ENCODE measurements at places on chromosomes 1 and 21.
A peak's percentile ranks its signal among the peaks of the same experiment; 100 is the strongest.

DNA sequence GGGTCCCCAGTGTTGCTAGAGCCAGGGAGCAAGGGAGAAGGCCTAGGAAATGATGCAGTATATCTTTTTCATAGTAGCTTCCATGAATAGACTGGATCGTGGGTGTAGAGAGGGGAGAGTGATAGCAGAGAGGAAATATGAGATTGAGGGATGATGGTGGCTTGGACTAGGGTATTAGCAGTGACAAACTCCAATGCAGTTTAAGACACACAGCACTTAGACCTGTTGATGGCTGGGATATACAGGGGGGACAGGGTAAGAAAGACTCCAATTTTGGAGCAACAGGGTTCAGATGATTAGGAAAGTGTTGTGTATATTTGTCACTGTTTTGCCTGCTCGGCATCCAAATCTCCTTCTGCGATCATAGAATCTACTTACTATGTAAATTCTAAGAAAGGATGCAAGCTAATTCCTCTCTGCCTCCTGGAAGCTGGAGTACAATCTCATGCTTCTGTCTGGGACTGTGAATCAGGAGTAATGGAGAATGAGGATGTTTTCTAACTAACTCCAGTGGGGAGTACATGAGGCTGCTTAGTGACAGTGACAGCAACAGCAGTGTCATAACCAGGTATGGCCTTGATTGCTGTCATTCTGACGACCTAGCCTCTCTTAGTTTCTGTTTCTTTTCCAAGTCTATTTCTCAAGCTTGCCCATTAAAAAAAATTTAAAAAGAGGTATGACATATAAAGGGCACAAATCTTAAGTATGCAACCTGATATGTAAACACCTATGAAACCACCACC, 47.5 kb downstream of the SYDE2 start:
- DNase-seq, result no peak

DNA sequence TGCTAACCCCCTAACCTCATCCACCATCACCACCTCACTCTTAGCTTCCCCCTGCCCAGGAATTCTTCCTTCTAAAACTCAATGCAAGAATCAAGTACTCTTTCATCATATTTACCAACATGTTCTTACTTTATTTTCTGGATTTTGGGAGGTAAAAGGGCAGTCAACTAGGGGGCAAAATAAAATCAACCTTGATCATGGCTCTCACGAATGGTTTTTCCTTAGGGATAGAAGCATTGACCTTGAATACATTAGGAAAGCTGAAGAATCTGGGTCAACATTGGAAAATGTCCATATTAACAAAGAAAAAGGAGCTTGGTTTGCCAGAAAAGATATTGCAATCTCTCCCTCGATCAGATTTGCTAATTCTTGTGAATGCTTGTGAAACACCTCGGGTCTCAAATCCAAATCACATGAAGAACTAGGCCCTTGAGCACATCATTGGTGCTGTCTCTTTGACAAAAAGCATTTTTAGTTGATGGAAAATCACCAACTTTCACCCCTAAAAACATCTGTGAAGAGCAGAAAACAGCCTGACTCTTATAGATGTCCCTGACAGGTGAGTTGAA, 58.9 kb downstream of the ZC3H11B start:
- DNase-seq, result no peak

- DNase-seq, result no peak
Observed at GRCh38 chr21:31914472-31914871, 41.7 kb downstream of the HUNK start.

DNA sequence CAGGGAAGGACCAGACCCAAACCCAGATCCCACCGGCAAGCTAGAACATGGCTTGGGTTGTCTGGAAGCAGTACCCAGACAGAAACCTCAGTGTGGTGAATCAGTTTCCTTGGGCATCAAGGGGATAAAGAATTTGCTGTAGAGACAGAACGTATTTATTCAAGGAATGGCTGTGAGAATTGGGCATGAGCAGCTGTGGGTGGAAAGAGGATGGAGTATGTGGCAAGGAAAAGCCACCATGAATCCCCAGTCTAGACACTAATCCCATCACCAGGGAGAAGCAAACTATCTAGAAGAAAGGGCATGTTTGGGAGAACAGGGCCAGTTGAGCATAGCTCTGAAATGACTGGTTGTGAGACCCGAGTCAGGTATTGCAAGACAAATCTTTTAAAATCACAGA, 109.2 kb downstream of the TOMM20 start:
- peak; percentile 16 for DNase-seq

DNA sequence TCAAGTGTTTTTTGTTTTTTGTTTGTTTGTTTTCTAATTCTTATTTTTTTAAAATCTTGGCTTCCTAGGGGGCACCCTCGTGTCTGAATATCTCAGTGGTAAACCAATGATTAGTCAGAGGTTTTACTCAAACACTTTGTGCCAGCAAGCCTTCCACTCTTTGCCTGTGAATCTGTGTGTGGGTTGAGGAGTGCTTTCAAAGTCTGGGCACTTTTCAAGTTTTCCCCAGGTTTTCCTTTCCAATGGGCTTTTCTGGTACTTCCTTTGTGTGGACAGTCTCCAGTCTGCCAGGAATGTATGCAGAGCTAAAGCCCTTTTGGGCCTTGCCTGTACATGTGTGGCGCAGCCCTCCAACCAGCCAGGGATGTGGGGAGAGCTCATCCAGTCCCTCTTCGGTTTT, 9.7 kb upstream of the PPIE start:
- DNase-seq, result no peak

DNA sequence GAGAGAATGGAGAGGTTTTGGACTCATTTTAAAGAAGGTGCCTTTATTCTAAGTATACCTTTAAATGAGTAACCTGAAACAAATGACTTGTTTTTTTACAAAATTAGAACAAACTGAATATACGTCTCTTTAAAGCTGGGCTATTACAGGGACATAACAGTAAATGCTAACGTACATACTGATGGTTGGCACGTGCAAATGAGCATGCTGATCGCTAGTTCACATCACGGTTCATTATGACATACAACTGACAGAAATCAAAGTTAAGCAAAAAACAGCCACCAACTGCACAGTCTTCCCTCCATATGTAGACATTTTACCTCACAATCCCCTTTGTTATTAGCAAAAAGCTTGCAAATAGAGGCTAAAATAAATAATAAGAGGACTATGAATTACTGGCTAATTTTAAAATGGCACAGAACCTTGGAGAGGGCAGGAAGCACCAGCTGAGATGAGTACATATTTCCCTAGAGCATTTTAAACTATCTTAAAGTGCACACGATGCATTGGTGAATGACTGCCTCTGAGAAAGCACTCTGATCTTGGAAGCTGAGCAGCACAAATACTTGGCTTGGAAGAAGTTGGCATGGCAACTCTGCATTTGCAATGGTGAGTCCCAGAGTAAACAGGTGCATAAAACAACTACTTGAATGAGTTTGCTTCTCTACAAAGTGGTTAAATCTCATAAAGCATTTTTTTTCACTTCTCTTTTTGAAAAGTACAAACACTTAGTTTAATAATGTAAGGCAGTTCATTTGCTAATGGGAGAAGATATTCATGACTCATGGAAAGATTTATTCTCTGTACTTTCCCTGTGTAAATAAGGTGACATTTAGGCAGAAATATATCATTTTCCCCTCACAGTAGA, 204.7 kb downstream of the LHX8 start:
- DNase-seq, result no peak

DNA sequence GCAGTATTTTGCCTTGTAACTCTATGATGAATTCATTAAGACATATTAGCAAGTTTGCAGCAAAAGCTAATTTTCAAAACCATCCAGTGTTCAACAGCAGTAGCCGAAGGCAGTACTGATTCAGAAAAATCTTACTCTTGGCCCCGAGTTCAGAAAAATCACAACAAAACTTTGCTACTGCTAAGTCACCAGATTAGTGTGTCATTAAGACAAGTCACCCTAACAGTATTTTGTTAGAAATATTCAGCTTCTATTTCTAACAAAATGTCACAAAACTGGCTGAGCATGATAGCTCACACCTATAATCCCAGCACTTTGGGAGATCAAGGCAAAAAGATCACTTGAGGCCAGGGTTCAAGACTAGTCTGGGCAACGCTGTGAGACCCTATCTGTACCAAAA, 8.2 kb downstream of the GTF2B start:
- DNase-seq, result no peak

GRCh38 chr1:99384021-99384420, 119.7 kb downstream of the PLPPR4 start:
- DNase-seq, result no peak

- peak; percentile 28 for DNase-seq
Observed at GRCh38 chr1:186715887-186716809, 35.9 kb upstream of the PTGS2 start.

GRCh38 chr1:98384461-98385141, 276.9 kb upstream of the SNX7 start:
- DNase-seq, result peak; percentile 45

DNA sequence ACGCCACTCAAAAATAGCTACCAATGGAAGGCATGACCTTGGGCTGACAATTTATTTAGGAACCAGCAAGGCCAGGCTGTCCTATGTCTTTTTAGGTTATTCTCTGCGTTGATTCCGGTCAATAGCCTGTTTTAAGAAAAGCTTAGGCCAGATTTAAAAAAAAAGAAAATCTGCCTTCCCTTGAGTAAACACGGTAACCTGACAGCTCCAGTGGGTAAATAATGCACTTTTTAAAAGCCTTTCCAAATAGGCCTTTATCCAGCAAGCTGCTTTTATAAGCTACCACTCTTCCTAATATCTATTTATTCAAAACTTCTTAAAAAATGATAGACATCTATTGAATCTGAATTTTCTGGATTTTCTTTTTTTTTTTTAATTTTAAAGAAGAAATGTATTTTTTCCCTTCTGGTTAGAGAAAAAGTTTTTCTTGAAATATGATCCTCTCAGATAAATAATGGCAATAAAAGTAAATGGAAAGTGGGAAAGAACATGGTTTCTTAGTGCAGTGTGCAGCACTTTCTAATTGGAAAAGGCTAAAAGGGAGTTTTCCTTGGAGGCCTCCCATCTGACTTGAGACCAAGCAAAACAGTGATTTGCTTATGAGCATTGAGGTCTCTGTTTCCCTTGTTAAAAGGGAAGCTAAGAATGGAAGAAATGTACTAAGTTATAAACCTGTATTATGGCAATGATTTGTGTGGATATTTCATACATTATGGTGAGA, 281.0 kb upstream of the RUNX1 start:
- DNase-seq, result no peak

DNA sequence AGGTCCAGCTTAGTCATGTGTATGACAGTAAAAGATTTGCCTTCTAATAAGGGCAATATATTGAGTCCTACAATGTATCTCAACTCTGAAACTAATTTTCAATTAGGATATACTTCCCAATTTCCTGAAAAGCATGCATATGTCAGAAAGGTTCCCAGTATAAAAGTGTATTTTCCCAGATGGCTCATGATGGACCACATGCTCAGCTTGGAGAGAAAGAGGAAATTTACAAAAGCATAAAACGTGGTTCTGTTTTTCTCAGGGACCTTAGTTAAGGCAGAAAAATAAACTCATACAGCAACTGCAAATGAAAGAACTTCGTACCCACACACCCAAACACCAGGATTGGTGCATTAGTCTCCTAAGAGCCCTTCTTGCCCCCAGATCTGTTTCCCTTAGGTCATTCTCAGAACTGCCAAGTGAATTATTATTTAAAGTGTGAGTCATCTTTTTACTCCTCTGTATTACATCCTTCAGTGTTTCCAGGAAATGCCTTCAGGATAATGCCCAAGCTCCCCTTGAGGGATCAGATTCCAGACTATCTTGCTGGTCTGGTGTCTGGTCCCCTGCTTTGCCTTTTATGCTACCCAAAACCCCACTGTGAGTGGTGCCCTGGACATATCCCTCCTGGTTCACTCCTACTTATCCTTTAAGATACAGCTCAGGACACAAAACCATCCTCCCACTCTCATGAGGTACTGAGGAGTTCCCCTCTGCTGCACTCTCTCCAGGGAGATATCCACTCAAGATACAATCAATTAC, 57.4 kb downstream of the SSX2IP start:
- DNase-seq, result peak; percentile 78

DNA sequence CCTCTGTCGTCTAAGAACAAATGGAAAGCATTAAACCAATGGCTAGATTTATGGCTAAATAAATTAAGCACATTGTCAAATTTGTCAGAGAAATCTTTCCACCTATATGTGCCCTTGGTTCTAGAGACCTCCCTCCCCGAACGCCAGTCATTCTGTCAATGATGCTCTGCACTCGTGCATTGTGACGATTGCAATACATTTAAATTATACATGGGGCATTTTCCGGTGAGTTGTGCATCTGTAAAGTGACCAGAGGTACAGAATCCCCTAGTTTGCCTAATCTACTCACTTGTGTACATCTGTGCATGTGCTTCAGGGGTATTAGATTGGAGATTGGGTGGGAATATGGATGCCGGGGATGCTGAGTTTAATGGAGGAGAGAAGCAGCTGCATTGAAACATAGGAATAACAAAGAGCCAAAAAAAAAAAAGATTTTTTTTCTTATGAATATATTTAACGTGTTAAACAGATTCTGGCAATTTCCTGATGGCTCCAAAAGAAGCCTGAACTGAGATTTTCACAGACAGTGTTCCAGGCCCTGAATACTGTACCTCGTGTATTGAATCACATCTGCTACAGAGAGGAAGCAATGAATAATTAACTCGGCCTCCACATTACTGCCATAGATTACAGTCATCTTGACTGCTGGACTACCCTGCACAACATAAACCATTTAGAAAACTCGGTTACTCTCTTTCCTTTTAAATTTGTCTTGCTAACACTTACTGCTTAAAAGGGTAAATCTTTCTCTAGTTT, 149.0 kb upstream of the C1orf87 start:
- no peak for DNase-seq

GRCh38 chr21:42163511-42163863, 55.5 kb upstream of the ABCG1 start:
- no peak for DNase-seq

Data from fibroblast of skin of right quadriceps (primary cell).